Bone marrow (tissue), 2 donors: ENCODE measurements at places on chromosomes 16 and 17.

- no peak for DNase-seq
These were observed 1.5 kb downstream of the ATXN7L3 start for GRCh38 chr17:44197980-44198720.

DNA sequence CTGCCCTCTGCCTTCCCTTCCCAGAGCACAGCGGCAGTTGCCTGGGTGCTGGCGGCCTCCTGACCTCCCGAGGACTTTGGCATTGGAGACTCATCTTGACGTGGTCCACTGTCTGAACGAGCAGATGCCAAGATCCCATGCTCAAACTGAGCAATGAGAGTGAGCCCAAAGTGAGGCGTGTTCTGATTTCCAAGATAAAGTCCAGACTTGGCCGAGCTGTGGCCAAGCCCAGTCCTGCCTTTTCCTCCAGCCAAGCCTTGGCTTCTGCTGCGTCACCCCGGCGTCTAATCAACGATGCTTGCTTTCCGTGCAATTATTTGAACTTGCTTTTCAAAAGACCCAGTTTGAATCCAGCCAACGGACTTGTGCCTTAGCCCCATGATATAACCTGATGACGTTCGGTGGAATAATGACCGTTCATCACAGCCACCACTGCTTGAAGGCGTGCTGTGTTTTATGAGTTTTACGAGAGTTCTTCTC lies 179.2 kb downstream of the IRF8 start:
- DNase-seq, result no peak

DNA sequence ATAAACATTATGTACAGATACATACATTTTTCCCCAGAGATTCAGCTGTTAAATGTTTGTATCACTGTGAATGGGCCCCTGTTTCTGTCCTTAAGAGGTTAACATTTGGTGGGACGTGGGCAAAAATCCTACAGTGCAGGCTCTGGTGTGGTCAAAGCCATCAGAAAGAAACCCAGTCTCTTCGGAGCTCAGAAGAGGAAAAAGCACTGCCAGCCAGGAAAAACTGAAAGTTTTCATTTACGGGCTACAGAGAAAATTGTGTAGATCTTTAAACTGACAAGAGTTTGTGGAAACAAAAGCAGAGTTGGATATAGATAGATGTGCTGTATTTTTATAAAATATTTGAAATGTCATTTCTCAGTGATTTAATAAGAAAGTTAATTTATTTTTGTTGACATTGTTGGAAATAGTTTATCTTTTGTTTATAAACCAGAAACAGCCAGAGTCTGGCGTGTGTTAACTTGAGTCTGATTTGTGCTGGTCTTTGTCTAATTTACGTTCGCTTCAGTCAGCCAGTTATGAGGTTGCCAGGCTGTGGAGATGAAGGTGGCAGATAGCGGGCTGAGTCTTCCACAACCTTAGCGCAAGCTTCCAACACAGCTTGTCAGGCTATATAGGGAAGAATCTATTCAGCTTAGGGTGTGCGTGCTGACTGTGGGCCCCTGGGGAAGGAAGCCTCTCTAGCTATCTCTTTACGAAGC lies 9.5 kb upstream of the TEKT3 start:
- no peak for DNase-seq

DNA sequence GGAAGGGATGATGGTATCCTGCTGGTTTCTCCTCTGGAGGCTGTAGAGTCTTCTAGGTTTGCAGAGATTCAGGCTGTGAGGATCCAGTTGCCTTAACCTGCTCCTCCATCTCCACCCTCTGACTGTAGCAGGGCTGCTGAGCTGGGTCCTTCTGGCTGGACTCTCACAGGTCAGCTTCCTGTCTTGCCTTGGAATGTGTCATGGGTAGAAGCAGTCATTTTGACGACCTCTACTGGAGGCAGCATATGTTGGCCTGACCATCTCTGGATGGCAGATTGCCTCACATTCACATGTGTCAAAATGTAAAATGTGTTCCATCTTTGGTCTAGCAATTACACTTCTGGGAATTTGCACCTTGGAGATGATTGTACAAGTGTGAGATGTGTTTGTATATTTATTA lies 504.4 kb upstream of the EEF2KMT start:
- DNase-seq, result no peak

DNA sequence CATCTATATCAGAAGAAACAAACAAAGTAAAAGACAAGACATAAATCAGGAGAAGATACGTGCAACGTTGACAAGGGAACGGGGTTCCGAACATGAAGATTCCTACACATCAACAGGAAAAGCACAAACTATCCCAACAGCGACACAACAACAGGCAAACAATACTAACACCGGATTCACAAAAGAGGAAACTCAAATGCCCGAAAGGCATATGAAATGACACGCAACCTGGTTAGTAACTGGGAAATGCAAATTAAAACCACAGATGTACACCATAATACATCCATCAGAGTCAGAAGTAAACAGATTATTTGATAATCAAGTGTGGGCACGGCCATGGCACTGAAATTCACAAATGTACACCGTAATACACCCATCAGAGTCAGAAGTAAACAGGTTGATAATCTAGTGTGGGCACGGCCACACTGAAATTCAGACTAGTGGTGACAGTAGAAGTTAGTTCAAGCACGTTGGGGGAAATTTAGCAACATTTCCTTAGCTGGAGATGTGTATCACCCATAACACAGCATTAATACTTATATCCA lies 171.9 kb upstream of the RPH3AL start:
- DNase-seq, result no peak

GRCh38 chr17:56593086-56593645 lies 333 bp upstream of the NOG start:
- no peak for DNase-seq

- no peak for DNase-seq
These were observed 50.6 kb downstream of the HS3ST3B1 start for GRCh38 chr17:14351493-14351892.
